Glomerular endothelial cell (primary cell): ENCODE measurements at places on chromosomes 16 and 17. TPM values are rescaled to one million over a fixed set of nuclear protein-coding genes. Genes with fewer than 3 reads are reported as not detected.

The CFAP97D1 gene
- total RNA-seq, result not detected in 2 replicates

The PPP1R1B gene
- total RNA-seq, result not detected in 2 replicates

The MMP28 gene
- 0.29 and 3.4 TPM in 2 replicates for total RNA-seq

The PAQR4 gene
- 10.7 and 14.9 TPM in 2 replicates for total RNA-seq

The PPP1R27 gene
- total RNA-seq, result not detected in 2 replicates

The OR3A3 gene
- not detected in 2 replicates for total RNA-seq

The NOL3 gene
- 8.4 and 15.3 TPM in 2 replicates for total RNA-seq

The INTS2 gene
- total RNA-seq, result 10.3 and 11.0 TPM in 2 replicates

The MC1R gene
- 2.7 and 2.8 TPM in 2 replicates for total RNA-seq

The IRF8 gene
- total RNA-seq, result 0.63 and 1.5 TPM in 2 replicates

The C16orf86 gene
- total RNA-seq, result 3.9 and 4.9 TPM in 2 replicates

GRCh38 chr17:31693433-31694220 is 165.4 kb downstream of the COPRS start:
- no peak for DNase-seq

DNA sequence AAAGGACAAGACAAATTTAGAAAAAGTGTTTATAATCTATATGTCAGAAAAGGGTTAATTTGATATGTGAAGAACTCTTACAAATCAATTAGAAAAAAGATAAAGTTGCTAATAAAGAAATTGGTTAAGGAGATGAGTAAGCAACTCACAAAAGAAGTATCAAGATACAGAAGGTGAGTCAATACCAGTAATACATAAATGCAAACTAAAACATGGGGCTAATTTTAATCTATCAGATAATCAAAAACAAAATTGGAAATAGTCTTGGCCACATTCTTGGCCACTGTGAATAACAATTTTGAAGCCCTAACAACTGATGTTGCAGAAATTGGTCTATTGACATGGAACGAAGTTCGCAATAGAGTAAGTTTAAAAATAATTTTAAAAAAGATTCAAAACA is 6.8 kb downstream of the DHRS7C start:
- no peak for DNase-seq

DNA sequence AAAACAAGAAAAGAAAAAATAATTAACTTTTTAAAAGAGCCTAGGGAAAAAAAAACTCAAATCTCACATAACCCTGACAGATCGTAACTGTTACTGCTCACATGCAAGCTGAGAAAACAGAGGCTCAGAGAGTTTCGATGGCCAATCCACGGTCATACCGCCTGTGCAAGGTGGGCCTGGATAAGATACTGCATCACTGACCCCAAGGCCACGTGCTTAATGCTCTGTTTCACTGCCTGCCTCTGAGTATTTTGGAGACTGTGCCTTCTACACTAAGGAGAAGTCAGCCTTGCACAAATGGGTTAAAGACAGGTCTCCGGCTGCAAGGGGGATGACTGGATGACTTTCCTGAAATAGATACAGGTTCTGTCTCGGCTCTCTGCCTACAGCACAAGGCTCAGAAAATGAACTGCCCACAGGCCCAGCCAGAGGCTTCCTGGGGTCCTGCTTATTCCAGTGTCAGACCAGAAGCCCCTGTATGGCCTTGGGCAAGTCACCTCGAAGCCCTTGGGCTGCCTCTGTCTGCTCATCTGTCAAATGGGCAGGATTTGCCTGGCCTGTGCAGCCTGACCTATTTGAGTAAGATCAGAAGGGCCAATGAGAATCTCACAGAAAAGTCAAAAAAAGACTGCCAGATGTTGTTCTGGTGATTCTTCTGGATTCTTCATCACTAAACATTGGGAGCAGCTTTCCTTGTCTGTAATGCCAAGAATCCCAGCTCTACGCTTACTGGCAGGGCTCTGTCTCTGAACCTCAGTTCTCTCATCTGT is 25.8 kb downstream of the CNGB1 start:
- DNase-seq, result no peak

- DNase-seq, result no peak
These were observed 29.6 kb downstream of the RCVRN start for GRCh38 chr17:9875441-9875840.

DNA sequence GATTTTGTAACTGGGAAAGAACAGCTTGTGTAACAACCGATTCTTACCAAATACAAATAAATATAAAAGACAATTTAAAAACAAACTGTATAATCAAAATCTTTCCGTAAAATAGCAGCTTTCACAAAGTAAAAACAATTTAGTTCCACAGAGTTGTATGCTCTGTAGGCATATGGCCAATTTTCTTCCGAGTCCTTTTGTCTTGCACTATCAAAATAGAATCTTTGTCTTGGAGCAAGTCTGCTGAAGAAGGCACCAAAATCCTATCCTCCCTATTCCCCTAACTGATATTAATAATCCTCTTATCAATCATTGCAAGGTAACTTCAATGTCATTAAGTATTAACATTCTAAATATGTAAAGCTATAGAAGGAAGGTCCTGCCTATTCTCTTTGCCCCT is 7.6 kb downstream of the THUMPD1 start:
- DNase-seq, result no peak

DNA sequence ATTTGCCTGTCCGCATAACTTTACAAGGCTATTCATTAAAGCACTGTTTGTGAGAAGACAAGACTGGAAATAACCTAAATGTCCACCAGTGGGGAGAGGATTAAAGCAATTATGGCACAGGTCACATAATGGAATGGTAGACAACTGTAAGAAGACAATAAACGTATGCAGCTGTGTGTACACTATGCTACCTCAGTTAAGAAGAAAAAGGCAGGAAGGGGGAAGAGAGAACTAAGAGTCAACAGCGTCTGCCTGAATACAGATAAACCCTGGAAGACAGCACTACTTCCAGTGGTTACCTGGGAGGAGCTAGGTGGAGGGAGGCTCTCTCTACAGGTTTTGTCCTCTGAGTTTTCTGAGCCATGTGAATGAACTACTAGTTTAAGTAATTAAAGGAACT is 15.3 kb downstream of the CREBBP start:
- no peak for DNase-seq

DNA sequence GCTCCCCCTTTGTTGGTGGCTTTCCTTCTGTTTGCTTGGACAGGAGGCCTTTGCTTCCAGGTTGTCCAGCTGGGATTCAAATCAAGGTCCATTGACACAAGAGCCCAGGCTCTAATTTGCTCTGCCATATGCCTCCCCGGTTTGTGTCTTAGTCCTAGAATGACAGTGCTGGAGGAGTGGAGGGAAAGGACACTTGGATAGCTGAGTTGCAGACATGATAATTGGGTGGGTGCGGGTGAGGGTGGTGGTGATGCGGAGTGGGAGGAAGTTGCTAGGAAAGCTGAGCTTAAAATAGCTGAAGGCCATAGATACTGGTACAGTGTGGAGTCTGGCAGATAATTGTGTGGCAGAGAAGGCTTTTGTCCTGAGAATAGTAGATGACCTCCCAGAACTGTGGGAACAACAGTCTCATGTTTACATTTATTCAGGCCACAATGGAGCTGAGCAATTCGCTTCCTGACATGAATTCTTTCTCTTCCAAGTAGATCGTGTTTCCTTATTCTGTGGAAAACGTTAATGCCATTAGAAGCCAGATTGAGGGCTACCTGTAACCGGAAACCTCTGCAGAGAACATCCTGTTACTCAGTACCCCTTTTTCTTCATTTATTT is 23.8 kb downstream of the SEC14L1 start:
- no peak for DNase-seq

DNA sequence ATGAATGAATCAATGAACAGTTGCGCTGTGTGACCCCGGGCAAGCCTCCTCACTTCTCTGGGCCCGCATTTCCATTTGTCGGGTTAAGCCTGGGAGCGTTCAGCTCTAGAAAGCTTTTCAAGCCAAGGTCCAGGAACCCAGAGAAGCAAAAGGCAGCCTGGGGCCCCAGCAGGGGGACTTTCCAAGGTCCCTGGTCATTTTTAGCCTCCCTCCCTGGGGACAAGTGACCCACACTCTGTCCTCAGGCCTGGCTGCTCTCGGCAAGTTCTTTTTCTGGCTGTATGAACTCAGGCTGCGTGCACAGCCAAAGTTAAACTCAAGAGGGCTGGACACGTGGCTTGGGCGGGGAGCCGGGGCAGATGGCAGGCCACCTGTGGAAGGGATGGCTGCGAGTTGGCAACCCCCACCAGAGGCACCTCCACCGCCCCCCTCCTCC is 41.4 kb upstream of the CIBAR2 start:
- no peak for DNase-seq

GRCh38 chr17:65121916-65122806 is 15.0 kb upstream of the RGS9 start:
- no peak for DNase-seq

- no peak for DNase-seq
These were observed 719 bp downstream of the NGFR start for GRCh38 chr17:49495842-49496182.

GRCh38 chr17:33667052-33667509 is 374.0 kb upstream of the ASIC2 start:
- DNase-seq, result no peak

GRCh38 chr16:85395207-85395912 is 217.8 kb upstream of the GSE1 start:
- DNase-seq, result peak; percentile 34

DNA sequence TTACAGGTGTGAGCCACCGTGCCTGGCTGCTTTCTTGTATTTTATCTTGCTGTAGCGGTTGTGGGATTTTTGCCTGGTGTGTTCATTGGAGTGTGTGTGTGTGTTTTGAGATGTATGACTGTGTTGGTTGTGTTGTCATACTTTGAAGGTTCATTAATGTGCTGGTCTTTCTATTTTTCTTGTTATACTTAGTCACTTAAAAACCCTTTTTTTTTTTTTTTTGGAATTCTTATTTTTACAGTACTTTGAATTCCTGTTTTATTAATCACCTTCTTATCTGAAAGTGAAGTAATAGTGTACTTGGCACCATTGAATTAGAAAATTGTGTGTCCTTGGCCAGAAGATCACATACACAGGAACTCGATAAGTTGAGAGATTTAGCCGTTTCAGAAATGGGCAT is 30.2 kb downstream of the TENT4B start:
- DNase-seq, result no peak

GRCh38 chr16:14205666-14206065 is 134.5 kb downstream of the MRTFB start:
- no peak for DNase-seq
